Progenitor cell of endocrine pancreas (in vitro differentiated cells): ENCODE measurements at places on chromosomes 16 and 17. TPM values are rescaled to one million over a fixed set of nuclear protein-coding genes. Genes with fewer than 3 reads are reported as not detected.

- DNase-seq = no peak
- H3K4me1 ChIP-seq = no peaks in the 10 kb centered on the region
- no peaks in the 10 kb centered on the region for H3K36me3 ChIP-seq
- no peak overlapping the region for H3K4me3 ChIP-seq
- H3K27ac ChIP-seq = peak overlapping the region; percentile 17
- H3K27me3 ChIP-seq = peaks cover 27% of the 10 kb centered on the region
Observed at GRCh38 chr16:87160234-87160636, 157.0 kb downstream of the C16orf95 start.

GRCh38 chr17:46166692-46167249, 26.5 kb downstream of the KANSL1 start:
- H3K4me3 ChIP-seq = no peak overlapping the region
- H3K4me1 ChIP-seq = peaks cover 39% of the 10 kb centered on the region
- no peak overlapping the region for H3K27ac ChIP-seq

- peak within 1 kb of the TSS; percentile 77 for H3K4me3 ChIP-seq
- H3K27ac ChIP-seq = peak within 1 kb of the TSS; percentile 84
- peaks cover 15% of the 10 kb centered on the region for H3K4me1 ChIP-seq
- peaks cover 22% of the 10 kb centered on the region for H3K27me3 ChIP-seq
- no peaks in the 10 kb centered on the region for H3K36me3 ChIP-seq
Observed at GRCh38 chr16:84368308-84368996, at the start of gene ATP2C2. Gene ATP2C2 (plus strand): TSS chr16:84368538. CDS start chr16:84368616, 78 bp downstream.

GRCh38 chr16:6122401-6122800, 1024.8 kb upstream of the EEF2KMT start:
- no peaks in the 10 kb centered on the region for H3K27me3 ChIP-seq
- no peaks in the 10 kb centered on the region for H3K4me1 ChIP-seq
- no peak for DNase-seq
- no peaks in the 10 kb centered on the region for H3K36me3 ChIP-seq

GRCh38 chr16:81620796-81621195, 158.3 kb upstream of the PLCG2 start:
- peaks cover 15% of the 10 kb centered on the region for H3K36me3 ChIP-seq
- H3K27ac ChIP-seq = peak overlapping the region; percentile 78

DNA sequence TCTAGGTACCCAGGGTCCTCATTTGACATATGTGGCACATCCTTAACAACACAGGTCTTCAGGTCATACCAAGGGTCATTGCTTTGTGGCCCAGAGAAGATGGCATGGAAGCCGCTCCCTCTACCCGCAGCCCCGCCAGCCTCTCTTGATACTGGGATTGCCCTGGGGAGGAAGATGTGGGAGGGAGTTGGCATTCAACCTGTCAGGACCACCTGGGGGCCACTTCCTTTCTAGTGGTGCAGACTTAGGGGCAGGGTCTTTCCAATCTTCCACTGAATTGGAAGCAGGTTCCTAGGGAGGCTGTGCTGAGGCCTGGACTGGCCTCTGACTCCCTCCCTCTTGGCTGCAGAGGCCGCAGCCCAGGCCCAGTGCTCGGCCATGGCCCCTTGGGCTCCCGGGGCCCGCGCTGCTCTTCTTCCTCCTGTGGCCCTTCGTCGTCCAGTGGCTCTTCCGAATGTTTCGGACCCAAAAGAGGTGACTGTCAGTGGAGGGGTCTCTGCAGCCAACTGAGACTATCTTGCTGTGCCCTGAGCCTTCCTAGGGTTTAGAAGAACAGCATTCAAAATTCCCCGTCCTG, 5.1 kb upstream of the HEXIM1 start:
- peaks cover 7% of the 10 kb centered on the region for H3K4me1 ChIP-seq
- no peaks in the 10 kb centered on the region for H3K27me3 ChIP-seq
- H3K36me3 ChIP-seq = peaks cover 3% of the 10 kb centered on the region

Gene SPATA22
- not detected in 2 replicates for total RNA-seq

Gene LPCAT2
- 3.2 and 5.1 TPM in 2 replicates for total RNA-seq

Gene ACSM2B
- not detected in 2 replicates for total RNA-seq
